ENCODE measurements at places on chromosomes 1 and 21.

DNA sequence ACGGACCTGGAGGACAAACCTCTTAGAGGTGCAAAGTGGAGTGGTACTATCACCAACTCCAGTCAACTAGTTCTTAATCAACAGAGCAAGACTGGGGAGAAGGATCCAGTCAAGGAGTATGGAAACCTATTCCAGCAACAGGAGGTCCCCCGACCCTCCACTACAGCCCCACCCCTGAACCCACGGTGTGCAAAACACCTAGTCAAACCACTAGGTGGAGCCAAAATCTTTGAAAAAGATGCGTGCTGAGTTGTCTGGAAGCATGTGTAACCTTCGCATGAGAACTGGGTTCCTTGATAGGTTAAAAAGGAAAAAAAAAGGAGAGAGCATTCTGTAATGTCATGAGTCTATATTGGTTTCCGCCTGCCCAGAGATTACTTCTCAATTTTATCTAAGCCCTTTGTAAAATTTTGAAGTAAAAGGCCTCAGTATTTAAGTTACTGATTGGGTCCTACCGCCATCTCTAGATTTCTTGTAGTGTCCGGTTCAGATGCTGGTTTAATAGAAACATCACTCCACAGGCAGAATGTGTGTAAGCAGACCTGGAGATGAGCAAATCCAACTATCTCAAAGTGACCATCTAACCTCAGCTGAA lies 81.9 kb upstream of the HAO2 start:
- DNase-seq: peak; percentile 14

DNA sequence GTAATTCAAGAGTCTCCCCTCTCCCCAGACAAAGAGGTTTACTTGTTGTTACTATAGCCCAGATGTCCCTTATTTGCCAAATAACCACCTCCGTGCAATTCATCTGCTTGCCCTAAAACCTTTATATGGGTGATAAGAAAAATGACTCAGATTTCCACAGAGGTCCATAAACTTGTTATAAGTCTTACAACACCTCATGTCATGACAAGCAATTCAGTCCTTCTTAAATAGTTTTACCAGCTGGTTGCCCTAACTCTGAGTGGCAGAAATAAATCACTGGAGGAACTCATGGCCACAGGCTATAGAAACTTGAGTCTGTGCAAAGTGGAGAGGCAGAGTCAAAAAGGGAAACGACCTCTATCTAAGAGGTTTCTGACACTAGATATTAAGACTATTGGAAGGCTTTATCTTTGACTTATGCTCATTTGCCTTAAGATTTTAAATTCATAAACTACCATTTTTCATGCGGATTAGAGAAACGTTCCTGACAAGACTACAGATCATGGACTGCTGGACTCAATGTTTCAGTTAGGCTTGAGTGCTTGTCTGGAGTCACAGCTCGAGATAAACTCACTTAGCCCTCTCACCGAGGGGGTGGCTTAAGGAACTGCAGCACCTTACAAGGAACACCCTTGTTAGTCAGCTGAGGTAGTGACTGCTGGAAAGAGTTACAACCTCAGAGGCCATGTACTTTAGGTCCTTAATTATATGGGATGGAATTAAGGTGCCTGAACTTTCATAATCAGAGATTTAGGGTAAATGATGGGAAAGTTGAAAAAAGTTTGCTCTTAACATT lies 662.5 kb upstream of the USP24 start:
- no peak for DNase-seq

DNA sequence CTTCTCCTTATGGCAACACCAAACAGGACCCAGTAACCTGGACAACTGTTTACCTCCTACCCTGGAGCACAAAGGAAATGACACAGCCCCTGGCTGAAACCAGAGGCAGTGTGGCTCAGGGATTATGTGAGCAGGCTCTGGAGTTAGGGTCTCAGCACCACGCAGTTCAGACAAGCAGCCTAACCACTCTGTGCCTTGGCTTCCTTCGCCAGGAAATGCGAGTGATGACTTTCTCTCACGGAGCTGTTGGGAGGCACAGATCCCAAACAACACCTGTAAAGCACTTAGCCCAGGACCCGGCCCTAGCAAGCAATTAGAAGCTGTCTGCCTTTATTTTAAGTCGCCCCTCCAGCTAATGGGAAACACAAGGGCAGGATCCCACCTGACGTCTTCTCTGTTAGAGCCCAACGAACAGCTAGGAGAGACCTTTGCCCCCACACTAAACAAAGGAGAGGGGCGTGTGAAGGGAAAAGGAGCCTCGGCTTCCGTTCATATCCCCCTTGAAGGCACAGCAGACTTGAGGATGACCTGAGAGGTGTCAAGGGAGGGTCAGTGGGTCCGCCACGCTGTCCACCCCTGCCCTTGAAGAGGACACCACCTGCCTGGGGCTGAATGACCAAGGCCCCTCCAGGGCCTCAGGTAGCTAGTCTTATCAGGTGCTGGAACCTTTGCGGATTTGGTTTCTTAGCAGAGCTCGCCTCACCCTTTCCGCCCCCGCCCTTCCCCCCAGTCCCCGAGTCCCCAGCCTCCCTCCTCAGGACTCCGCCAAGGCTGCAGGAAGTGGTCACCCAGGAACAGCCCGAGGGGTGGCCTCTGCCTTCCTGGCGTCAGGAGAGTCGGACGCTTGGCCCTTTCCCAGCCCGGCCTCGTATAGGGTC lies 860 bp downstream of the TMEM63A start:
- DNase-seq: peak; percentile 14

GRCh38 chr1:244005455-244005854 lies 45.6 kb upstream of the ZBTB18 start:
- DNase-seq: no peak

Data from bone marrow (tissue), 2 donors.